Activated CD4-positive, alpha-beta T cell treated with anti-CD3 and anti-CD28 coated beads for 24 hours (primary cell): ENCODE measurements at places on chromosomes 1 and 21.
A peak's percentile ranks its signal among the peaks of the same experiment; 100 is the strongest.

DNA sequence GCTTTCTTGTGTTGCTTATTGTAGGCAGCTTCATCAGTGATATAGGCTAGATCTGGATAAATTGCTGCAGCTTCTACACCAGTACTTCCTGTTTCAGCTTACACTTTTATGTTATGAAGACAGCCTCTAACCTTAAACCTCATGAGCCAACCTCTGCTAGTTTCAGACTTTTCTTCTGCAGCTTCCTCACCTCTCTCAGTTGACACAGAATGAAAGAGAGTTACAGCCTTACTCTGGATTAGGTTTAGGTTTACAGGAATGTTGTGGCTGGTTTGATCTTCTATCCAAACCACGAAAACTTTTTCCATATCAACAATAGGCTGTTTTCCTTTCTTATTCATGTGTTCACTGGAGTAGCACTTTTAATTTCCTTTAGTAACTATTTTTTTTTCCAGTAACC, 76.9 kb upstream of the RNPC3 start:
- DNase-seq = no peak

DNA sequence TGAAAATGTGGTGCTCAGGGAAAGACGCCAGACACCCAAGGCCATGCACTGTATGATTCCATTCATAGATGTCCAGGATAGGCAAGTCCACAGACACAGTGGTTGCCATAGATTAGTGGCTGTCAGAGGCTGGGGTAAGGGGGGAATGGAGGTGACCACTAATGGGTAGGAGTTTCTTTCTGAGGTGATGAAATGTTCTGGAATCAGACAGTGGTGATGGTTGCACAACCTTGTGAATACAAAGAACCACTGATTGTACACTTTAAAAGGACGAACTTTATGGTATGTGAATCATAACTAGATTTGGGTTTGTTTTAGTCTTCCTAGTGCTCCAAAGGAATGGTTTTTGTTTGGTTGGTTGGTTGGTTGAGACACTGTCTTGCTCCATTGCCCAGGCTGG, 51.7 kb downstream of the PRAMEF20 start:
- no peak for DNase-seq

GRCh38 chr1:99858881-99859280, 8.7 kb downstream of the AGL start:
- no peak for DNase-seq

DNA sequence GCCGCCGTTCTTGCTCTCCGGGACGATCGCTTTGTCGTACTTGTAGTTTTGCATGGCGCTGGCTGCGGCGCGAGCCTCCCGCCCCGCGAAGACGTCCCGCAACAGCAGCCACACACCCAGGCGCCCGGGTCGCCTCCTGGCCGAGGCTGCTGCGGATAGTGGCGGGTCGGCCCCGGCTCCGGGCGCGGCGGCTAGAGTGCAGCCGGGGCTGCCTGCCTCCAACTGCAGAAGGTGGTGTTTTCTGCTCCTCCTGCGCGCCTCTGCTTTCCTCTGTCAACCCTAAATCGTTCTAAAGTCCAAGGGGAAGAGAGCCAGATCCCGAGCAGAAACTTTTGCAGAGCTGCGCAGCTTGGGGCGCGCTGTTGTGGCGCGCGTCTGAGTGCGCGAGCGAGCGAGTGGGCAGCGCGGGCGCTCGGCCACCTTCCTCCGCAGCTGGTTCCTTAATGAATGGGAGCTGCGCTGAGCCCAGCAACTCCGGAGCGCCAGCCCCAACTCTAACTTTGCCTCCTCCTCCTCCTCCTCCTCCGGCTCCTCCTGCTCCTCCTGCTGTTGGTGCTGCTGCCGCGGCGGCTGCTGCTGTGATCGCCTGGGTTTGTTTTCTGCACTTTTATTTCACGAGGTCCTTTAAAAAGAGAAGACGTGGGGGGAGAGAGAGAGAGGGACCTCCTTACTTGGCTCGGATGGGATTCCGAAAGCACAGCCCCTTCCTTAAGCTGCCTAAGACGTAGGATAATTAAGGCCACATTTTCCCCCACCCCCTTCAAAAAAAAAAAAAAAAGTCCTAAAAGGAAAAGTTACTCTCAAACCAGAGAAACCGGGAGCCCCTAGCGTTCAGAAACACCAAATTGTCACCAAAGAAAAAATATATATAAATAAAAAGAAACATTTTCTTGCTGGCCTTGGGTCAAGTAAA, at the start of gene PLPP3:
PLPP3 (minus strand) TSS at position 601 of the 913 bp plus-strand sequence; CDS start at position 54, 547 bp downstream.
- DNase-seq = no peak

DNA sequence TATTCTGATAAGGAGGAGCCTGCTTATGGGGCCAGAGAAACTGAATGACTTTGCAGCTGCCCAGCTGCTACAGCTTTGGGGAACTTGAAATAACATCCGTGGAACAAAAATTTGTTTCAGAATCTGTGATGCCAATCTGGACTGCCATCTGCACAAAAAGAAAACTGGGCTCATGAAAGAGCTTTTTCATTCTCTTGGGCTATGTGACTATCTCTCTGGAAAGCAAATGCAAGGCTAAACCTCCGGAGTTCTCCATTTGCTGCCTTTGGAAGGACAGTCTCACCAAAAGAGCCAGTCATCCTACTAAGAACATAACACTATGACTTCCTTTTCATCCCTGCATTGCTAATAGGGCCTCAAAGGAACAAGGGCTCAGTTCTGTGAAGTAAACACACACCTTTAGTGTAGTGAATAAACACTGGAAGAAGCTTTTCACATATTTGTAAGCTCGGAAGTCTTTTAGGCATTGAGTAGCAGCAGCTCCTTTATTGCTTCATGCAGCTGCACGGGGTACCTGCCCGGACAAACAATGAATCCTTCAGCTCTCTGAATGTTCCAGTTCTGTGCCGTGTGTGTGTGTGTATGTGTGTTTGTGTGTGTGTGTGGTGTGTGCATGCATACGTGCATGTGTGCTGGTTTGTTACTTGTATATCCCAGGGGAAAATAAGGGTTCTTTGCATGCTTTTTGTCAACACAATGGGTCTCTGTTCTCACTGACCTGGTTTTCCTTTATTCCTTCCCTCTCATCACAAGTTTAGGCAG, 255.5 kb upstream of the SGIP1 start:
- no peak for DNase-seq

- DNase-seq = no peak
These were observed at the start of gene IL19 for GRCh38 chr1:206770531-206771337. Gene IL19 (plus strand): TSS chr1:206770773. CDS start chr1:206836663, 65,890 bp downstream.

DNA sequence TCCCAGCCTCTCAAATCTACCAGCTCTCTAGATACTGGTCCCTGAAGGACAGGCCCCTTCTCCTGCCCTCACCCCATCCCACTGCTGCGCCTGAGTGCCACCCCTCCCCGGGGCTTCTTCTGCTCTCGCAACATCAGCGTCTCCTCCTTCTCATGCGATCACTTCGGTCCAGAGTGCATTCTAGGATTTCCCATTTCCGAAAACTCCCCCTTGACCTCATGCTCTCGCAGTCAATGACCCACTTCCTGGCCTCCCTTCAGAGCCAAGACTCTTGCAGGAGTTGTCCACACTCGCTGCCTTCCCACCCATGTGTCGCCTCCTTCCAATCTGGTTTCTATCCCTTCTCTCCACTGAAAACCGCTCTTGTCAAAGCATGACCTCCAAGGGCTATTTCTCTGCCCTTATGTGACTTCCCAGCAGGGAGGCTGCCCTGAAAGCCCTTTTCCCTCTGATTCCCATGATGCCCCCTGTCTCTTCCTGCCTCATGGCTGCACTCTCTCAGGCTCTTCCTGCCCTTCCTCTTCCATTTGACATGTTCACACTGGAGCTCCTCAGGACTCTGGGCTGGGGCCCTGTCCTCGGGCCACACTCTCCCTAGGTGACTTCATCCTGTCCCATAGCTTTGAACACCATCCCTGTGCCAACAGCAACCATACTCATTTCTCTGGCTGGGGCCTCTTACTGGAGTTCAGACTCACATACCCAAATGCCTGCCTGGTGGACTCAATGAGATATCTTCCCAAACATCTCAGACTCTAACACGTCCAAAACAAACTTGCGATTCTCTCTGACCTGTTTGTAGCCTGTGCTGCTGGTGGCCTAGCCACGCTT, 46.0 kb downstream of the LDLRAD2 start:
- DNase-seq = no peak

- DNase-seq = no peak
These were observed 18.0 kb upstream of the COX20 start for GRCh38 chr1:244817415-244817894.

GRCh38 chr1:96684744-96685143, 36.8 kb upstream of the PTBP2 start:
- no peak for DNase-seq

- DNase-seq = no peak
These were observed 1.3 kb downstream of the CRYZ start for GRCh38 chr1:74731399-74732052.

DNA sequence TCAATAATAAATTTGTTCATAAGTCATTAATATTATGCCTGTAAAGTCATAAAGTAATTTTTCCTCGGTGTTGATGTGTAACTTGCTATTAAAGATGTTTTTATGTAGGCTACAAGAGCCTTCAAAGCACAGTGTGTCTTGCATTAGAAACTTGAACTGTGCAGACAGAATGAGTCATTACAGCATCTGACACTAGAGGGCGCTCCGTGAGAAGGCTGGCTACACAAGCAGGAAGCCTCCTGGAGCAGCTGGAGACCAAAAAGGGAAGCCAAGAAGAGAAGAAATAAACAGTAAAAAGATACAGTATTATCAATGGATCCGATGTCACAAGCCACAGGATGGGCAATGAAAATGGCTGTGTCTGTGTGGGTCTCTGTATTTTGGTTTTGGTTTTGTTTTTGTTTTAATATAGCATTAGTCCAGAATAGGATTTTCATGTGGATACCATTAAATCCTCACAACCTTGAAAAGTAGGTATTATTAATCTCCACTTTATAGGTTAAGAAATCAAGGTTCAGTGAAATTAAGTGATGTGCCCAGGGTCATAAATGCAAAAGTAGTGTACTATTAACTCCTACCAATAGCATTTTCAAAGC, 16.1 kb upstream of the LRRC8D start:
- peak; percentile 89 for DNase-seq

DNA sequence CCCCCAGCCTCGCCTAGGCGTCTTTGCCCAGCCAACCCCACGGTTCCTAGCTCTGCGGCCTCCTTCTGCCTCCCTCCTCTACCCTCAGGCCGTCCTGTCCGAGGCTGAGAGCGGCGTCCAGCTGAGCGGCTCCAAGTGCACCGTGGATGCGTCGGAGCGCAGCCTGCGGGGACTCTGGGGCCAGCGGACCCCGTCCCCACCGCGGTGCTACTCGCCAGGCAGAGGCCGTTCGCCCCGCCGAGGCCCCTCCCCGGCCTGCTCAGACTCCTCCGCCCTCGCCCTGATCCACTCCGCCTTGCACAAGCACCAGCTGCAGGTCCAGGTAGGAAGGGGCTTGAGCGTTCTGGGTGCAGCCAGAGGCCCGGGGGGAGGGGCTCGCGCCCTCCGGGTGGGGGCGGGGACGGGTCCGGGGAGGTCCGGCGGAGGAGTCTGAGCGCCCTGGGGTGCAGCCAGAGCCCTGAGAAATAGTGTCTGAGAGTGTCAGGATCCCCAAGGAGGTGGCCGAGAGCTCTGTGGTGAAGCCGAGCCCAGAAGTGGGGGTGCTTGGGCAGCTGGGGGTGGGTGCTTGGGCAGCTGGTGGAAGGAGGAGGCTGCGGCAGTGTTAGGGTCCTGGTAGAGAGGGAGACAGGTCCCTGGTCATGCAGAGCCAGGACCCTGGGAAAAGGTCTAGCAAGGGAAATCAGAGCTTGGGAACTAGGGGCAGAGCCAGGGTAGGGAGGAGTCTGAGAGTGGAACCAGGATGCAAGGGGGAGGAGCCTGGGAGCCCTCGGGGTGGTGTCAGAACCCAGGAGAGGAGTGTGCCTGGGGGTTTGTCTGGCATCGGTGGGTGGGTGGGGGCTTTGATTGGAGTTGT, 3.2 kb upstream of the NBPF3 start:
- no peak for DNase-seq

DNA sequence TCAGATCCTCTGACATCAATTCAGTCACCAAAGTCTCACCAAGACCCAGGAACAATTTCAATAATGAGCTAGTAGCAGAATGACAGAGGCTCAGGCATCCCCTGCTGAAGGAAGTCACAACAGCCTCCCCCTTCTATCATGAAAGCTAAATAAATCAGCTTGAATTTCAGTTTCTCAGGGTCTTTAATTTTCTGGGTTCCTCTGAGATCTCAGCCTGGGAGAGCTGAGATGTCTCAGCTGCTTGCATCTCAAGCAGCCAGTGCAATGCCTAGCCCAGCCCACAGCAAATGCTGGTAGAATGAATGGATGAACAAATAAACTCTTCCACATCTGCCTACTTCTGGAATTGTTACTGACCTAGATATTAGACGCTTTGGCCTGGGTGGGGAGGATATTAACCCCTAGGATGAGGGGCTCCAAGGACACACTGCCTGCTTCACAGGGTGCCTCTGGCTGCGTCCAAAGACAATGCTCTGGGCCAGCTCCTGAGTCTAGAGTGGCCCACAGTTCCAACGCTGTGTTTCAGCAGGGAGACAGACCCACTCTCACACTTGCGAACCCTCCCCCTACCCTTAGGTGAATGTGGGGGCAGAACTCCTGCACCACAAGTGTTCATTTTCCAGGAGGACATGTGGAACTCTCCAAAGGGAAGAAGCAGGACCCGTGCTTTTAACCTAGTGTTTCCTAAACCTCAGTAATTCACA, 11.2 kb upstream of the LORICRIN start:
- DNase-seq = no peak

DNA sequence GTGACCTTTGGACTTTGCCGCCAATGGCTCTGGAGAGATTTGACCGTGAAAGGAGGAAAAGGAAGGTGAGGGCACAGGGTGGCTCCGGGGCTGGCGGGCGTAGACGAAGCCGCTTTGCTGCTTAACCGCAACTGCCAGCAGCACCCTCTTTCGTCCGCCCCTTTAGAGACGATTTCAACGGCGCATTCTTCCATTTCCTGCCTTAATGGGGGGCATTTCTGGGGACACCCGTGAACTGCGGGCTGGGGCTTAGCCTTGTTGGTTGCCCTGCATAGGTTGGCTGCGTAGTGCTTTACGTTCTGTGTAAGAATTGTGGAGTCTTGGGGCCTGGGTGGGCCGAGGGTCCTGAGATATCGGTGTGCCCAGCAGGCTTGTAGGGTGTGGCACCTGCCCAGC, 6.7 kb upstream of the NPHP4 start:
- no peak for DNase-seq

DNA sequence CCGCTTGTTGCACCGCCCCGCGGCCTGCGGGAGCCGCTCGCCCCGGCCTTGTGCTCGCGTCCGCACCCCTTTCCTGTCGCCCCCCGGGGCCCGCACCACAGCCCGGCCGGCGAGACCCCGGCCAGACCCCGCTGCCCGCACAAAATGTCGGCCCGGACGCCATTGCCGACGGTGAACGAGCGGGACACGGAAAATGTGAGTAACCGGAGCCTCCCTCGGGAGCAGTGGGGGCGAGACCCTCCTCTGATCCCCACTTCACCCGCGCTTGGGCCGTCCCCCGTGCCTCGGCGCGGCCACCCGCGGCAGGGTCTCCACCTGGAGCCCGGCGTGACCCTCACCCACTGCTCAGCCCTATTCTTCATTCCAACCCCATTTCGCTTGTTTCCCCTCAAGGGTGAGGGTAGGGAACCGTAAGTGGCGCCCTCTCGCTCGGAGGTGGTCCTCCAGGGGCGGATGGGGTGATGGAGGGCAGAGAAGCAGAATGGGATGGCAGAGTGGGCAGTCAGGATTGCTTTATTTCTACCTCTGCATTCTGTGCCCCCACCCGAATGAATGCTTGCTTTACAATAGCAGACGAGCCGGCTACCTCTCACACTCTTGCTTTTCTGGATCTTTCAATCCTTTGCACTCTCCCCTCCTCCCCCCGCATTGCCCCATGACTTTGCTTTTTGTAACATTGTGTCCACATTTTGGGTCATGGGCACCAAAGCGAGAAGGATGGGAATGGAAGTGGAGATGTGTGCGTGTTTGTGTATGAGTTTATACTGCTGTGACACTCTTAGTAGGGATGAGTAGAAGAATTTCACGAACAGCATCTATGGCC, 954 bp downstream of the MARK1 start:
- DNase-seq = no peak

GRCh38 chr21:17343055-17343454, 169.8 kb upstream of the CXADR start:
- DNase-seq = no peak
